ENCODE measurements at places on chromosomes 11 and 22.

- DNase-seq = peak; percentile 39
Observed at GRCh38 chr11:75191330-75191717, 40.4 kb downstream of the SLCO2B1 start.

DNA sequence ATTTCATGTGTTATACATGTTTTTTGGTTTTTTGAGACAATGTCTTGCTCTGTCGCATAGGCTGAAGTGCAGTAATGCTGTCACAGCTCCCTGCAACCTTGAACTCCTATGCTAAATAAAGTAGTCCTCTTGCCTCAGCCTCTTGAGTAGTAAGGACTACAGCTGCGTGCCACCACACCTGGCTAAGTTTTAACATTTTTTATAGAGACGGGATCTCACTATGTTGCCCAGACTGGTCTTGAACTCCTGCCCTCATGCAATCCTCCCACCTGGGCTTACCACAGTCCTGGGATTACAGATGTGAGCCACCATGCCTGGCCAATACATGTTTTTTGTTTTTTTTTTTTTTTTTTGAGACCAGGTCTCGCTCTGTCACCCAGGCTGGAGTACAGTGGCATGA, 33.9 kb downstream of the SWAP70 start:
- no peak for DNase-seq

- no peak for DNase-seq
Observed at GRCh38 chr11:13782390-13783075, 114.1 kb downstream of the FAR1 start.

DNA sequence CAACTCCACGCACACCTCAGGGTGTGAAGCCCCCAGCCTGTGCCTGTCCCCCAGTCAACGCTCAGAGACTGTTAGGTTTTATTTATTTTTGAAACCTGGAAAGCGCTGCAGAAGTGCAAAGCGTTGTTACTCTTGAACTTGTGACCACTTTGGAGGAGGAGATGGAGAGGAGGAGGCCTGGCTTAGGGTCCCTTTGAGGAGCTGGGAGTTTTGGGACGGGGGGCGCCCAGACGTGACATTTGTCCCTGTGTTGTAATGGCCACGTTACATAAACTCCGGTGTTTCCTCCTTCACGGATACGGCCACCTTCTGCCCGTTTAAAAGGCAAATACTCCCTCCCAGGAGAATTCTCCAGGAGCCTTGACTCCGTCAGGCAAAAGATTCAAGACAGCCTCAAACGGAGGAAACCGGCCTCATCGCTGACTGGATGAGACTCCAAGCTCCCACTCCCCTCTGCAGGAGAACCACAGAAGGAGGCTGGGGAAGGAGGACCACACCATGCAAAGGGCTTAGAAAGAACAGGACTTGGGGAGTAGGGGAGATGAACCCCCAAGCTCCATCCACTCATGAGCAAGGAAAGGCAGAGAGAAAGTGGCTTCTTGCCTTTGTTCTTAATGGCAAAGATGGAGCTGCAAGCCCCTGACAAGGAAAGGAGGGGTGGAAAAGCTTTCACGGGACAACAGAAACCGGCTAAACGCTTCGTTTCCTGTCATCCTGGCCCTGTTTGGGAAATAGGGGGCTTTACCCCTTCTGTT, 630 bp downstream of the PIK3IP1 start:
- DNase-seq = no peak

DNA sequence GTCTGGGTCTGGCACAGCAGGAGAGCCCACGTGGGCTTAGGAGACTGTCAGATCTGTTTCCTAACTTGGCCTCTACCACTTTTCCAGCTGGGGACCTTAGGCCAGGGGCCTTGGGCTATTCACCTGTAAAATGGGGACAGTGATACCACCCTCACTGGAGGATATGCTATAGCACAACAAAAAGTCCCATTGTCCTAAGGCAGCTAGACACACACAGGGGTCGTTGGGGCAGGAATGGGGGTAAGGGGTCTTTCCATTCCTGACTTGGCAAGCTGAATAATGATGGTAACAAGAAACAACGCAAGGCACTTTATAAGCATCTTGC, 2.6 kb upstream of the SH3BP1 start:
- no peak for DNase-seq

DNA sequence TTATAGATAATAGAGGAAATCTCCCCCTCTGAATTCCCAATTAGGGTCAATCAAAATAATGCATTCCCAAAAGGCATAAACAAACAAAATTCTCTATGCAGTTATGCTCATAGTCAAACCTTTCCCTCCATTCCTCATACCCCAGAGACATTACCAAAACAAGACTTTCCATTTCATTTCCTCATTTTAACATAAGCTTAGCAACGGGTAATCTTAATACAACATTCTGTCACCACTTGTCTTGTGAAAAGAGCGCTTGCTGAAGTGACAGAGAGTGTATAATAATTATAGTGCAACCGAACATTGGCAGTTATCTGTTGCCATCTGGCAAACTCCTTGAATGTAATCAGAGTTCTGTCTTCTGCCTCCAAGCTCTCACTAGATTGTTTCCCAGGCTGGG, 1.2 kb upstream of the SLN start:
- no peak for DNase-seq

DNA sequence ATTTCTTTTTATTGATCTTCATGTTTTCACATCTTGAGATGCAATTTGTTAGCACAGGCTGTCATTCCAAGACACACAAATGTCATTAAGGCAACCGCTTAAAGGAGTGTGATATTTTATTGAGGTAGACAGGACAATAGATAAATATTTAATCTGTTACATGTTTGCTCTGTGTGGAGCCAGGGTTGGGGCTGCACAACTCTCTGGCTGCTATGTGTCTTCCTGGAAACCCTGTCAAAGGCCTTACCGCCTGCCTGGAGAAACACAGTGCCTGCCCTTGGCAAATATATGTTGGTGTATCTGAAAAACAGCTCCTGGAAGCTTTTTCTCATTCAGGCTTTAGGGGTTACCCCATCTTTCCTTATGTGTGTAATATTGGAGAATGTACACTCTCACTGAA, 139.7 kb upstream of the TEAD1 start:
- DNase-seq = no peak

- DNase-seq = no peak
Observed at GRCh38 chr11:83979593-83979992, 693.4 kb upstream of the CCDC90B start.
